Dorsolateral prefrontal cortex (tissue), 122 donors: ENCODE measurements at places on chromosomes 2 and 18.

DNA sequence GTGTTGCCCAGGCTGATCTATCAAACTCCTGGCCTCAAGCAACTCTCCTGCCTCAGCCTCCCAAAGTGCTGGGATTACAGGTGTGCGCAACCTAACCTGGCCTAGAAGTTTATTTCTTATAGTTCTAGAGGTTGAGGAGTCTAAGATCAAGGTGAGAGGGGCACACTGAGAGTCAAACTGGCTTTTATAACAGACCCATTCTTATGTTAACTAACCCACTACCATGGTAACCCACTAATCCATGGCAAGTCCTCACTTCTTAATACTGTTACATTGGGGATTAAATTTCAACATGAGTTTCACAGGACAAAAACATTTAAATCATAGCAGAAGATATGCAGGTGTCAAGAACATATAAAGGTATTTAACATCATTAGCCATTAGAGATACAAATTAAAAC, 50.6 kb downstream of the MDH1 start:
- DNase-seq, result no peak

DNA sequence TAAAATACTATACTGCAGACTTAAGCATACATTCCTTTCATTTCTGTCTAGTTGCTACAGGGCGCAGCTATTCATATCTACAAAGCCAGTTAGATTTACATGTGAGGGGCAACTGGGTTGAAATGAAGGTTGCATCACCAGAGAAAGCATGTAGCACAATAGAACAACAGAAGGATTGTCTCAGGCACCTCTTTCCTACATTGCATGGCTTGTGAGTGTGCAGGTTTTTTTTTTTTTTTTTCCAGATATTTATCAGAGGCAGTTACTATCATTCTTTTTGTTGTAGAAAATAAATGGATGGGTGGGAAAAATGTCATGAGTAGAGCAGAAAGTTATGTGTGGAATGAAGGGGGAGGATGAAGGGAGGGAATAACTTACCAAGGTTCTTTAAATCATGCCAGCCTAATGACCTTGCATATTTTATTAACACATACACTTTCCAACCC, 86.8 kb downstream of the ERBB4 start:
- no peak for DNase-seq

GRCh38 chr18:21134895-21135294, 23.3 kb upstream of the ROCK1 start:
- no peak for DNase-seq

DNA sequence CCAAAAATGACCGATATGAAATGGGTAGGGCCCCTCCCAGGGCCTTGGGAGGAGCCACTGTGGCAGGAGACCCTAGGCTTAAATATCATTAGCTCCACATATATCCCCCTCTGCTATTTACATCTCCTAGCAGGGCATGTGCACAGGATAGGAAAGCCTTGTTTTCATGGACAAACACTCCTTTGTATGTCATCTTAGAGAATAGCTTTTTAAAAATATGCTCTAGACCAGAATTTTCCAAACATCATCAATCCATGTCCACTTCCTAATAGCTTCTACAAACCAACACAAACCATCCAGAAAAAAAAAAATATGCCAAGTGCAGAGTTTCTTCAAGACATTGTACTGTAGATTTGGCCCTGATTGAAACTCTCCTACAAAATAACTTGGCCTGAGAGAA, 10.8 kb downstream of the DAPL1 start:
- no peak for DNase-seq

- DNase-seq, result no peak
Measured at GRCh38 chr2:157172866-157173578, 84.5 kb upstream of the GALNT5 start.

DNA sequence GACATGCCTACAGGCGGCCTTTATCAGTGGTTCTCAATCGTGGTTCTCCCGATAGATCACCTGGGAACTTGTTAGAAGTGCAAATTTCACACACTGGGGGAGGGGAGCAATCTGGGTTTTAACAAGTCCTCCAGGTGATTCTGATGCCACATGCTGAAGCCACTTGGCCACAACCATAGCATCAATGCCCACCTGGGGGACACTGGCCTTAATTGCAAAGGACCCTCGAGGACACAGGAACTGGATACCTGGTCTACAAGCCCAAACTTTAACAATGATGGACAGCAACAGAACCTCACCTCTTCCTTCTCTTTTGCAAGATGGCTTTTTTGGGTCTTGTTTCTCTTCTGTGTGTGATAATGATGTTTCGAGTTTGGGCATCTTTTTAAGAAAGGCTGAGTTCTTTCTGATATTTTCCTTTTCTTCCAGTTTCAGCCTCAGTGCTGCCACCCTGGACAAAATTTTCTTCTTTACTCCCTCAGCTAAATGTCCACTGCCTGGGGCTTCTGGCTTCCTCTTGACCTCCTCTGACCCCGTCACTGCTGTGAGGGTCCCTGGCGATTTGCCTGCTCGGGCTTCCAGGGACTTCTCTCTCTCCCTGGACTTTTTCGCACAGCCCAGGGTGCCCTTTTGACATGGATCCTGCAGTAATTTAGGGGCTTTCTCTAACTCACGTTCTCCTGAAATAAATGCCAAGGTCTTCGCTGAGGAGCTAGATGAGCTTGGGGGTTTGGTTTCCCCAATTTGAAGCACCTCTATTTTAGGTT, 94.2 kb downstream of the ALPK2 start:
- no peak for DNase-seq

DNA sequence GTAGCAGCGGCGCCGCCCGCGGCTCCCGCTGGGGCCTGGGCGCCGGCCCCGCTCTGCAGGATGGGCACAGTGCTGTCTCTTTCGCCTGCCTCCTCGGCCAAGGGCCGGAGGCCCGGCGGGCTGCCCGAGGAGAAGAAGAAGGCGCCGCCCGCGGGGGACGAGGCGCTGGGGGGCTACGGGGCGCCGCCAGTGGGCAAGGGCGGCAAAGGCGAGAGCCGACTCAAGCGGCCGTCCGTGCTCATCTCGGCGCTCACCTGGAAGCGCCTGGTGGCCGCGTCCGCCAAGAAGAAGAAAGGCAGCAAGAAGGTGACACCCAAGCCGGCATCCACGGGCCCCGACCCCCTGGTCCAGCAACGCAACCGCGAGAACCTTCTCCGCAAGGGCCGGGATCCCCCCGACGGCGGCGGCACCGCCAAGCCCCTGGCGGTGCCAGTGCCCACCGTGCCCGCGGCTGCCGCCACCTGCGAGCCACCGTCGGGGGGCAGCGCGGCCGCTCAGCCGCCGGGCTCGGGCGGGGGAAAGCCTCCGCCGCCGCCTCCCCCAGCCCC, 369 bp downstream of the CDK5R2 start:
- no peak for DNase-seq

DNA sequence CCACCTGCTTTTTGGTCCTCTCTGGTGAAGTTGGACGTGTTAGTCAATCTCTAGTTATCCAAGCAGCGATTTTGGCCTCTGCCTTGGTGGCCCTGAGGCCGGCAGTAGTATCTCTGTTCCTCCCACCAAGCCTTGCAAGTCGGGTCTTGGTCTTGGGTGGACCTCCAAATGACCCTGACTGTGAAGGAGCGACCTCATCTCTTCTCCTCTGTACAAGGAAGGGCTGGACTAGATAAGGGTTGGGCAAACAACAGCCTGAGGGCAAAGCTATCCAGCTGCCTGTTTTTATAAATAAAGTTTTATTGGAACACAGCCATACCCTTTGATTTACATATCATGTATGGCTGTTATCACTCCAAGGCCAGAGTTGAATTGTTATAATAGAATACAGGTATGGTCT, 74.6 kb upstream of the FOSL2 start:
- DNase-seq, result no peak

GRCh38 chr2:162058973-162059668, 14.9 kb downstream of the DPP4 start:
- DNase-seq, result no peak

GRCh38 chr2:229045671-229046070, 225.4 kb downstream of the PID1 start:
- DNase-seq, result no peak

GRCh38 chr2:28621172-28622100, 125.6 kb downstream of the PLB1 start:
- peak; percentile 50 for DNase-seq

- no peak for DNase-seq
Measured at GRCh38 chr2:232420073-232420454, 13.4 kb downstream of the ALPG start.

DNA sequence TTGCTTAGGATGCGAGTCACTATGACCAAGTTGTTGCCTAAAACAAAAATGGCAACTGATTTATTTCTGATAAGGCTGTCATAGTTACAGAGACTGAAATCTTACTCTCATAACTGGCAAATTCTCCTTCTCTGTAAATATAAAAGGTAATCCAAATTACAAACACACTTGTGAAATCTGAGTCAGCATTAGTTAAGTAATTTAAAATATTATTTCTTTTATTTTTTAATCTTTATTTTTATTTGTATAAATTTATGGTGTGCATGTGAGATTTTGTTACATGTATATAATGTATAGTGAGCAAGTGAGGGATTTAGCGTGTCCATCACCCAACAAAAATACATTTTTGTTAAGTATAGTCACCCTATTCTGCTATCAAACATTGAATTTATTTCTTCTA, 1342.8 kb upstream of the TMEFF2 start:
- no peak for DNase-seq

GRCh38 chr2:126650994-126651393, 5.0 kb upstream of the GYPC start:
- DNase-seq, result no peak

DNA sequence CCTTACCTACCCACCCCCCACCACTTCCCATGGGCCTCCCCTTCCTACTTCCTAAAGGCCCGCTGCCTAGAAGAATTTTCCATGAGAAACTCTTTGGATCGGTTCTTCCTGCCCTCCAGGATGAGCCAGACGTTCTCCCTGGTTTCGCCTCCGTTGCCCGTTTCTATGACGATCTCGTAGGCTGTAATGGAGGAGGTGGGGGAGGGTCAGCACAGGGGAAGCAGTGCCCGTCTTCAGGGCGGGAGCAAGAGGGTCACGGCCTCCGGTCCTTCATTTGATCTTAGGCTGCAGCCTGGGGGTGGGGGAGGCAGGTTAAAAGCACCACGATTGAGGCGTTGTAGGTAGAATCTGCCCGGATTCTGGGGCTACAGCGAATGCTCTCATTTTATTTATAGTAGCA, 172.0 kb downstream of the LOXHD1 start:
- no peak for DNase-seq

DNA sequence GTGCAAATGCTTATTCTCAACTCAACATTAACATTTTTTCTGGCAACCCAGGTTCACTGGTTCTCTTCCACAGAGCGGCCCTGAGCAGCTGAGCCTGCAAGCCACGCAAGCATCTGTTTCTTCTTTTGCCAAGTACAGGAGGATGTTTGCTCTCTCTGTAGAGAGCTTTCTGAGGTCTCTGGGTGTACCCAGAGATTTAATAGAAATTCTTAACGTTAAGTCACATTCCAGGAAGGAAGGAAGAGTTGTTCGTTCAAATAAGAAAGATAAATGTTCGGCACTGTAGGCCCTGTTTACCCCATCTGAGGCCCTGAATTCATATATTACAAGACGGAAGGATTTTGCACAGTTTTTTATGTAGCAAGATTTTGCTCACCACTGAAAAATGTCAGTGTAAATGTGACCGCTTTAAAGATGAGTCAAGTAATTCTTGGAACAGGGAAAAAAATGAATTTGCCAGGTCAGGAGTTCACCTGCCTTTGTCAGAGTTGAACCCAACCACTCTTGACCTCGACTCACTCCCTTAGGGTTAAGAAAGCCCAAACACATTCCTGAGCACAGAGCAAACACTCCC, 30.1 kb downstream of the KCTD18 start:
- DNase-seq, result no peak
